Mucosa of gallbladder (tissue), 1 donor: ENCODE measurements at places on chromosomes 2 and 18.

- no peak for DNase-seq
These were observed 9.7 kb downstream of the STARD7 start for GRCh38 chr2:96198921-96199320.

DNA sequence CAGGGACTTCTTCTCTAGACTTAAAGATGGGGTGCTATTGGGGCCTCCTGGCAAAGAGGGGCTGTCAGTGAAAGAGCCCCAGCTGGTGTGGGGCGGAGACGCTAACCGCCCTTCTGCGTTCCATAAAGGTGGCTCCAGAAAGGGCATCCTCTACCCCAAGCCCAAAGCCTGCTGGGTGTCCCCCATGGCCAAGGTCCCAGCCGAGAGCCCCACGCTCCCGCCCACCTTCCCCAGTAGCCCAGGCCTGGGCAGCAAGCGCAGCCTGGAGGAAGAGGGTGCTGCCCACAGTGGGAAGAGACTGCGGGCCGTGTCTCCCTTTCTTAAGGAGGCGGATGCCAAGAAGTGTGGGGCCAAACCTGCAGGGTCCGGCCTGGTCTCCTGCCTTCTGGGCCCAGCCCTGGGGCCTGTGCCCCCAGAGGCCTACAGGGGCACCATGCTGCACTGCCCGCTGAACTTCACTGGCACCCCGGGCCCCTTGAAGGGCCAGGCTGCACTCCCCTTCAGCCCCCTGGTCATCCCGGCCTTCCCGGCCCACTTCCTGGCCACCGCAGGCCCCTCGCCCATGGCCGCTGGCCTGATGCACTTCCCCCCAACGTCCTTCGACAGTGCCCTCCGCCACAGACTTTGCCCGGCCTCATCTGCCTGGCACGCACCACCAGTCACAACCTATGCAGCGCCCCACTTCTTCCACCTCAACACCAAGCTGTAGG, 15.2 kb downstream of the ARID5A start:
- DNase-seq: no peak

DNA sequence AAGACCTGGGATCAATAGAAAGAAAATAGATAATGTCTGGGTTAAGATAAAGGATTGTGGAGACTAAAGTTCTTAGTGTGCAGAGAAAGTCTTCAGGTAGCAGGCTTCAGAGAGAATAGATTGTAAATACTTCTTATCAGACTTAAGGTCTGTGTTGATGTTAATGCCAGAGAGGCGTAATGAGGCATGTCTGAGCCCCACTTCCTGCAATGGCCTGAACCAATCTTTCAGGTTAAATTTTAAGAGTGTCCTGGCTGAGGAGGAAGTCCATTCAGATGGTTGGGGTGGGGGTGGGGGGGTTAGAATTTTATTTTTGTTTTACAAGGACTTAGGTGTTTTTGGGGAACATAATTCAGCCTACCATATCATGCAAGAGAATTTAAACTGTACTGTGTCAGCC, 129.5 kb downstream of the EVA1A start:
- DNase-seq: no peak

GRCh38 chr2:128775914-128776285, 457.2 kb upstream of the HS6ST1 start:
- peak; percentile 11 for DNase-seq

GRCh38 chr2:10057231-10058107, 14.1 kb downstream of the KLF11 start:
- DNase-seq: peak; percentile 60

GRCh38 chr2:161982548-161983330, 91.3 kb downstream of the DPP4 start:
- no peak for DNase-seq

DNA sequence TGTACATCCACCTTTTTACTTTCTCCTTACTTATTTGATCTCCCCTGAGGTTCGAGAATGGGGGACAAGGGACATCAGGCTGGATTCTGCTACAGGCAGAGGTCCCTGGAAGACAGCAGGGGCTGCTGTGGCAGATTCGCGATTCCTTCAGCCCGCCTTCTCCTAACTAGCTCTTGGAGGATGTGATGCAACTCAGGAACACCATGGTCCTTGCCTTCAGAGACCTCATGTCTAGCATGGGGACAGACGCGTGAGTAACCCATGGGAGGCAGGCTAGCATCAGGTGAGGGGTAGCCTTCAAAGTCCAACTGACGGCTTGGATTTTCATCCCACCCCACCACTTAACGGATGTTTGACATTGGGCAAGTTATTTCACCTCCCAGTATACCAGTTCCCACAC, 869 bp upstream of the TCF23 start:
- no peak for DNase-seq

DNA sequence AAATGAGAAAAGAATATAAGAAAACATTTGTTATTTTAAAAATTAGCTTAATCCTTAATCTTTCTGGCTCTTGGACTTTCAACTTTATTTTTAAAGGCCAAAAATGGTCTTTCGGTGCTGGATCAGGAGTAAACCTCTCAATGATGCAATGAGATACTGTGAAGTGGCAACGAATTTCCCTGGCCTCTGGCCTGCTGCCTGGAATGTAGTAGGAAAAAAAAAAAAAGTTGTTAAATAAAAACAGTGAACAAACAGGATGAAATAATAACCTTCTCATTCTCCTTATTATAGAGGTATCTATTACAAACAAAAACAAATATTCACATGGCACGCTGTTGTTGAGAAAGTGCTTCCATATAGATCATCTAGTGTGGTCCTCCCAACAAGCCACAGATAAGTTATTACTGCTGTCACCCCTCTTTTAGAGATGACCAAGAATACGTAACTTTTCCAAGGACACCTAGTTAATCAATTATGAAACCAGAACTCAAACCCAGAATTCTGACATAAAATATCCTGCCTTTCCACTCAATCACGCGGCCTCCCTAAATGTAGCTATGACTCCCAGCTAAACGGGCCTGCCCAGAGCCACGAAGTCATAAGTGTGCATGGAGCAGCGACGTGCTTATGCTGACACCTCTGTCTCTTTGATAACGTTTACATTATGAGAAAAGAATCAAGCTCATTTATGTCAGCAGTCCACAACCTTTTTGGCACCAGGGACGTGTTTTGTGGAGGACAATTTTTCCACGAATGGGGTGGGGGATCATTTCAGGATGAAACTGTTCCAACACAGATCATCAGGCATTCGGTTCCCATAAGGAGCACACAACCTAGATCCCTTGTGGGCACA, 170.9 kb downstream of the BCL2 start:
- DNase-seq: no peak

GRCh38 chr2:38907743-38908562, 18.3 kb downstream of the ARHGEF33 start:
- no peak for DNase-seq

GRCh38 chr2:19156646-19157045, 201.8 kb downstream of the OSR1 start:
- no peak for DNase-seq

GRCh38 chr2:8457092-8457481, 224.8 kb upstream of the ID2 start:
- no peak for DNase-seq

DNA sequence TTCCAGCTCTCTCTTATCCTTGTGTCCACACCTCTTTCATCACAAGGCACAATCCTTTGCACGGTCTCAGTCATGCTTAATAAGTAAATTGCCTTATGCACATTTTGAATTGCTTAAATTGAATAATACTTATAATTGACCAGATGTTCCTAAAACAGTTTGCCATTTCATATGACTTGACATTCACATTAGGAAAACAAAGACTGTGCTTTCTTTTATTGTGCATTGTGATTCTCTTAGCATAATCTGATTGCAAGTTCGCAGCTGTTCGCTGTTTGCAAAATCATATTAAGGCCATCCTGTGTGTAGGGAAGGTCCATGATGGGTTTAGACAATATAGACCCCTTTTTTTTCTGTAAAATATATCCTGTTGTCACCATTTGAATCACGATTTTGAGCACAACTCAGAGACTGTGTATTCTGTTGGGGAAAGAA, 75.6 kb downstream of the RNF144A start:
- DNase-seq: no peak

GRCh38 chr2:15315411-15315810, 245.7 kb downstream of the NBAS start:
- DNase-seq: no peak

DNA sequence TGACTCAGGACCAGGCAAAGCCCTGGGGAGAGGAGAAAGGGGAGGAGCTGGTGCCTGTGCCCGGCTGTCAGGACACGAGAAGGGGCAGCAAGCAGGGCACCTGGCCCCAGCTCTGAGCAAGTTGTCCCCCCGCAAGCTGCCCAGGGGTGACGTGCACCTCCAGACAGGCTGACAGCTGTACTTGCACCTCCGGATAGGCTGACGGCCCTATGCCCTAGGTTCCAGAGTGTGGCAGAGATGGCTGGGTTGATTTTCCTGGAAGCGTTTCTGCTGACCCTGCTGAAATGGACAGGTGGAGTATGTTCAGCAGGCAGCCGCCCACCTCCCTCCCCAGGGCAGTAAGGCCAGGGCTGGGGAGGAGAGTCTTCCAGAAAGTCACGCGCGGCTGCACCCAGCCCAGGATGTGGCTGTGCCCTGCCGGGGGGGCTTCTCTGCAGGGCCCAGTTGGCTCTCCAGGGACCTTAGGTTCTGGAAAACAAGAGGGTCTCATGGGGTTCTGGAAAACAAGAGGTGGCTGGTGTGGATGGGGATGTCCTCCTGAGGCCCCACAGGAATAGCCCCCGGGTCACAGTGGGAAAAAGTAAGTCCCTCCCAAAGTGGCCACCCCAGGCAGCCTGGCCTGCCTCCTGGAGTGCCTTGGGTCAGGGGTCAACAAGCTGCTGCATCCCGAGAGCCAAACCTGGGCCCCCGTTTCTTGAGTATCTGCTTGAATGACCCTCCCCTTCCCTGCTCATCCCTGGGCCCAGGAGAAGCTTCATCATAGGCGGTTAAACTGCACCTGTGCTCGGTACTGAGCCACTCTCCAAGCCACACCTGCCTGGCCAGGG, 71.4 kb upstream of the OTOS start:
- no peak for DNase-seq

- DNase-seq: no peak
These were observed 5.8 kb upstream of the TWSG1 start for GRCh38 chr18:9328776-9329175.

DNA sequence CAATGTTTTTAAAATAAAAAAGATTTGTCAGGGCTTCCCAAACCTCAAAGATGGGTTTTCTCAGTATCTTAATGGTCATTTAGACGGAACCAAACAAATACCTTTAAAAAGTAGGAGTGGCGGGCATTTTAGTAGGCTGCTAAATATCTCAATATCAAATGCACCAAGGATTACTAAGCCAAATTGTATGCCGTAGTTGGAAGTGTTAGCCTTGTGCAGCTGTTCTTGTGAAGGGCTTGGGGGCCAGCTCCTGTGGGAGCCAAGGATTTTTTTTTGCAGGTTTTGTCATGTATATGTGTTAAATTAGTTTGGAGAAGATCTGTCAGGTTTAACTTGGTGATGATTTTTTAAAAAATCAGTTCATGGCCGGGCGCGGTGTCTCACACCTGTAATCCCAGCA, 52.1 kb downstream of the ACTR2 start:
- no peak for DNase-seq

GRCh38 chr2:21276163-21276562, 152.4 kb downstream of the TDRD15 start:
- no peak for DNase-seq

- DNase-seq: no peak
These were observed 17.9 kb upstream of the SLC9A4 start for GRCh38 chr2:102455061-102455670.

DNA sequence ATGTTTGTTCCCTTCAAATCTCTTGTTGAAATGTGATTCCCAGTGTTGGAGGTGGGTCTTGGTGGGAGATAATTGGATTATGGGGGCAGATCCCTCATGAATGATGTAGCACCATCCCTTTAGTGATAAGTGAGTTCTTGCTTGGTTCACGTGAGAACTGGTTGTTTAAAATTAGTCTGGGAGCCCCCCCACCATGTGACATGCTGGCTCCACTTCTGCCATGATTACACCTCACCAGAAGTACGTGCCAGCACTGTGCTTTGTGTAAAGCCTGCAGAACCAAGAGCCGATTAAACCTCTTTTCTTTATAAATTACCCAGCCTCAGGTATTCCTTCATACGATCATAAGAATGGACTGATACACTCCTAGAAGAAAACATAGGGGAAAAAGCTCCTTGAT, 10.1 kb downstream of the ABI2 start:
- no peak for DNase-seq

DNA sequence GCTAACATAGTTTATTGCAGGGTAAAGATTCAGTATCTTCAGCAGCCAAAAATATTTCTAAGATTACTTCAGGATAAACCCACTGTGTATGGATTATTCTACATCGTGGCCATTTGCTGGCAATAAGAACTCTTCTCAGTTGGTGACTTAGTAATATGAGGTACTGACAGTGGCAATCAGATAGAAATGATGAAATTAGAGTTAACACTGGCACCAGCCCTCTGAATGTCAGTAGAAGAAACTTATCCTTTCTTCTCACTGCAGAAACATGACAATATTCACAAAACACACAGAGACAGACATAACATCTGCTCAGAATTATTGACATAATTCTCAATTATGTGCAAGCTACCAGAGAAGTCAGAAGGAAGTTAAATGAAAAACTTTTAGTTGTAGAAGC, 246.3 kb upstream of the COL3A1 start:
- DNase-seq: no peak

DNA sequence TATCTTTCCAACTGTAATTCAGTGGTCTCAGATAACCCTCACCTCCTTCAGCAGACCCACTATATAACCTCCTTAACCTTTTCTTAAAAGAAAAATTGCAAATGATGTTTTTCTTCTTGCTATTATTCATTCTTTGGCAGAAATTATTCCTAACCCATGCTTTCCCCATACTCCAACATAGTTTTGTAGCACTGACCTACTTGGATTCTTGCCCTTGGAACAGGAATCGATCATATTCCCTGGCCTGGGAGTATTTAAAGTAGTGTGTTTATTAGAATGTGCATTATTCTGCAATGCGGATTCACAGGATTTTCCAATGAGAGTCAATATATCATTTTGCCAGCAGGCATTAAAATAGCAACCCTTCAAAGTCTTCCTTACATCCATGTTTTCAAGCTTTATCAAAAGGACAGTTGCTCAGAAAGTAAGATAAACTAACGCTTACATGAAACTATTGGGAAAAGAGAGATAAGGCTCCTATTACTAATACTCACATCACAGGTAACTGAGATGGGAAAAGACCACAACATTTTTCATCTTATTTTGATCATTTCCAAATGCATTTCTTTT, 37.4 kb downstream of the CHN1 start:
- DNase-seq: no peak

DNA sequence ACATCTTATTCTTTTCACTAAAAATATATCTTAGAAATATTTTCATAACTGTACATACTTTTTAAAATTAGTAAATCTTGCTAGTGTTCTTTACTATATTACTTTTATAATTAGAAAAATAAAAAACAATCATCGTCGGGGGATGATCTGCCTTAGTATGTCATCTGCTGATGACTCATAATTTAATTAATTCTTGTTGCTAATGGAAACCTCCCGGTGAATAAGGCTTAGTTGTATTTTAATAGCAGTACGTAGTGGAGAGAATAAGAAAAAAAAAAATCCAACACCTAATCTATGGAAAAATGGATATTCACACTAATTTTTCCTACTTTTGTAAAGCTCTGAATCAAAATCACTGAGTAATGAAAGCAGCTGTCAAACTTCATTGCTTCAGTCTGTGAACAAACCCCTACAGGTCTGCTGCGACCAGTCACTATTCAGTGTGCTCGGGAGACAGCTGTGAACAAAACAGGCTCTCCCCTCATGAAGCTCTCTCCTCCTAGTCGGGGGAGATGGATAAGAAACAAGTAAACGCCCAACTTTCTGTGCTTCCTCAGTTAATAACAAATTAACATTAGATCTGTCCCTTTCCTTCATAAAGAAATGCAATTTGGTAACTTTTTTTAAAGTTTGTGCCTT, 97.4 kb upstream of the UPP2 start:
- no peak for DNase-seq
